ENCODE measurements at places on chromosomes 5 and 9.
A peak's percentile ranks its signal among the peaks of the same experiment; 100 is the strongest.

DNA sequence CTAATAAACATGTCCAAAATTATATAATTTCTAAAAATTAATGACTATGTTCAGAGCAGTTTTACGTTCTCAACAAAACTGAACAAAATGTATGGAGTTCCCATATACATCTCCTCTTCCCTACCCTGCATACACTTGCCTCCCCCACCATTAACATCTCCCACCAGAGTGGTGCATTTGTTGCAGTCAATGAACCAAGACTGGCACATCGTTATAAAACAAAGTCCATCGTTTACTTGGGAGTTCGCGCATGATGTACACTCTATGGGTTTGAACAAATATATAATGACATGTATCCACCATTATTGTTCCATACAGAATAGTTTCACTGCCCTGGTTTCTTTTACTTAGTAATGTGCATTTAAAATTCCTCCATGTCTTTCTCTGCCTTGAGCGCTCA is 130.1 kb downstream of the APBA1 start:
- DNase-seq: no peak

DNA sequence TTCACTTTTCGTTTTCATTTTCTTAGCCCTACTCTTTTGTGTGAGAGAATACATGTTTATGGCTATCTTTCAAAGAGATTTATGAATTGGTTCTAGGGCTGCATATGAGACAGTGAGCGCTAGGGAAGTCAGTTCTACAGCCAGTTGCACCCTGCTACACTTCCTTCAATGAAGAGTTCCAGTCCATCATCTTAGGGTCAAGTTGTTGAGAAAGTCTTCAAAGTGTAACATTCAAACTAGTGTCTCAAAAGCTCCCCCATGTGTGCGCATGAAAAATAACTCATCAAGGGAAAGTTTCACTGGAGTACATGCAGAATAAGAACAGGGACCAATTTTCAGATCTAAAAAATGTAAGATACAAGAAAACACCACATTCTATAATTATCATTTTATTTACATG is 317.2 kb downstream of the DEPDC1B start:
- peak; percentile 37 for DNase-seq

DNA sequence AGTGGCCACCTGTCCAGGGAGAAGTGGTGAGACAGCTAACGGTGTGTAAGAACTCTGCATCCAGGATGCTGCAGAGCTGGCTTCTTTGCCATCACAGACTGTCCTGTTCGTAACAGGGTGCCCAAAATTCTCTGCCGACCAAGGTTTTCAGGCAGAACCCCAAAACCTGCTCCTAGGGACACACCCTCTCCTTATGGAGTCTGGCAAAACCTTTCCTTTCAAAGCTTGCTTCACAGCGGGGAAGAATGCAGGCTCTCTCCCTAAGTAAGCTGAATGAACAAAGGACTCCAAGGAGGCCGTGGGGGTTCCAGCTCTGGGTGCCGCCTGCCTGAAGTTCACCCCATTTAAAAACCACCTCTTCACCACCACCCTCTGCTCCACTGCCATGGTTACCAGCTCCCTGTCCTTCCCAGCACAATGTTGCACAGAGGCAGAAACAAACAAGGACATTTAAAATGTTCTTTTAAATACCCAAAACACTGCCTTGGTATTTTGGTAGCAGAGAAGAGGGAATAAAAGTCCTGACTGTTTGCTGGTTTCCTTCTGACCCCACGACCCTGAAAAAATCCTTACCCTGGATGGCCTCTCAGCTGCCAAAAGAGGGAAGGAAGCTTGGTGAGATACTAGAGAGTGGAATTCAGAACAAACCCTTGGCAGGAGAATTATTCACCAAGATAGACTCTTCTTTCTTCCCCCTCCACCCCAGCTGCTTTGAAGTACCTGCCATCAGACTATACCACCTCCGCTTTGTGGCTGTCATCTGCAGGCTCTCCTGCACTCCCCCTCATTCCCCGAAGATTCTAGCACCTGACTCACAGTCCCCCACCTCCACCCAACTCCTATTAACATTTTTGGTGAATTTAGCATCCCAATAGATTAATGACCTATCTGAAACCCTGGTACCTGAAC is 7.1 kb upstream of the KLF9 start:
- DNase-seq: peak; percentile 13

- no peak for DNase-seq
These were observed 53.3 kb downstream of the MCCC2 start for GRCh38 chr5:71640408-71640807.

GRCh38 chr5:150361301-150361700 is 3.8 kb downstream of the TCOF1 start:
- DNase-seq: no peak

GRCh38 chr5:73615085-73615484 is 10.9 kb upstream of the ARHGEF28 start:
- DNase-seq: peak; percentile 7

Data from hepatocyte (in vitro differentiated cells).